GOT3 (cell line): ENCODE measurements at places on chromosomes 2 and 18.

GRCh38 chr18:74531043-74531442 lies 3.3 kb upstream of the CNDP1 start:
- no peak for DNase-seq

- DNase-seq = no peak
Observed at GRCh38 chr2:141380008-141380979, 750.5 kb downstream of the LRP1B start.

GRCh38 chr18:50654658-50655550 lies 95.0 kb downstream of the MAPK4 start:
- no peak for DNase-seq

DNA sequence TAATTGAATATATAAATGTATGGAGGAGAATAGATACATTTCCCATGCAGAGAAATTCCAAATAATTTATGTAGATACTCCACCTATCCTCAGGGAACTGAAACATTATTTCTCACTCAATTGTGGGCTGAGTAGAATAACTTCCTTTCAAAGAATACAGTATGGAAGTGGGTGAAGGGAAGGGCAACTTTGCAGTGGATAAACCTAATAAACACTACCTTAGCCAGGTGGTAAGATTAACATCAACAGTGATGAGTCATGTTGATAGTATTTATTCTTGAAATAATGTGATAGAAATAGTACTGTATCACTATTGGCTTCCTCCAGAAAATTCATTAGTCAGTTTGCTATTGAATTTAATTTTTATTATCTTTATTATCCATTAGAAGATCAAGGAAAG lies 716.4 kb upstream of the CHAC2 start:
- DNase-seq = no peak

DNA sequence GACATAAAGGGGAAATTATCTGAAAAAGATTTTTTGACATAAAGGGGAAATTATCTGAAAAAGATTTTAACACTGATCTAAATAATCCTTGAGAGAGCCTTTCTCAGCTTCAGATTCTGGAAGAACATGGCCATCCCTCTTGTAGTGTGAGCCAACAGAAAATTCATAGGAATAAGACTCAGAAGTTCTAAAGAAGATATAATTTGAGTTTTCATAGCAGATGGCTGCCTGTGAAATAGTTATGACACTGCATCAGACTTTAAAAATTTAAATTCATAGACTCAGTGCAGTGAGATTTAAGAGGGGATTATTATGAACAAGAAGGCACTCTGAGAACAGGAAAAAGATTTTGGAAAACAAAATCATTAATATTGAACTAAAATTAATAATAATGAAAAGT lies 50.6 kb downstream of the NCOA1 start:
- DNase-seq = no peak

DNA sequence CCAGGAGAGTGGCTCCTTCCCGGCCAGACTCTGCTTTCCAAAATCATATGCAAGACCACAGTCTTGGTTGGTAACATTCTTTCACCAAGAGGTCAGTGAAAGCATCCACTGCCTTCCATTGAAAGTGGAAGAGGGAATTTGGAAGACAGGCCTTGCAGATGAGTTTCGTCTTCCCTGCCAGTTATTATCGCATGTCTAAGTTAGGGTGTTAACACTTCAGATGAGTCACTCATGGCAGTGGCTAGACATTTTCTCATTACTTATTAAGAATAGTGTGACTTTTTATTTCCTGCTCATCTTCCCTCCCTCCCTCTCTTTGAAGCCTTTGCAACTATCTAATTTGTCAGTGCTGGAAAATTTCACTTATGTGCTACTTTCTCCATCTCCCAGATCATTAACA lies 102.9 kb upstream of the EPB41L3 start:
- DNase-seq = no peak

GRCh38 chr2:54470266-54470938 lies 14.3 kb downstream of the SPTBN1 start:
- DNase-seq = no peak

DNA sequence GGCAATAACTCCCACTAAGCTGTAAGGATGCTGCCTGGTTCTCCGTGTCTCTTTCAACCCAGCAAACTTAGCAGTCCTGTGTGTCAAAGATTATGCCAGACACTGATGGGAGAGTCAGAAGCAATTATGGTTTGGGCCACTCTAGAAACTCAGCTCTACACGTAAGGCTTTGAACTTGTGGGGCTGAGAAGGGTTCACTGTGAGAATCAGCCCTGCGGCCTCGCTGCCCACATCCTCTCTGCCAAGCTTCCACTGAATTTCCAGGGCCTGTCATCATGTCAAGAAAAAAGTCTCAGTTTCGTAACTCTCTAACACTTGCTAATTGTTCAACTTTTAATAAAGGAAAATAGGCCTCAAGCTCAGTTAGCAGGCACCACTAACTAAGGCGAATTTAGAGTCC lies 308.8 kb upstream of the LYPD1 start:
- DNase-seq = no peak

GRCh38 chr18:45802814-45803492 lies 22.5 kb upstream of the SIGLEC15 start:
- no peak for DNase-seq

- no peak for DNase-seq
Observed at GRCh38 chr2:69231612-69232277, 155.3 kb downstream of the GFPT1 start.

- DNase-seq = no peak
Observed at GRCh38 chr2:232460171-232460570, 4.2 kb downstream of the ALPI start.

DNA sequence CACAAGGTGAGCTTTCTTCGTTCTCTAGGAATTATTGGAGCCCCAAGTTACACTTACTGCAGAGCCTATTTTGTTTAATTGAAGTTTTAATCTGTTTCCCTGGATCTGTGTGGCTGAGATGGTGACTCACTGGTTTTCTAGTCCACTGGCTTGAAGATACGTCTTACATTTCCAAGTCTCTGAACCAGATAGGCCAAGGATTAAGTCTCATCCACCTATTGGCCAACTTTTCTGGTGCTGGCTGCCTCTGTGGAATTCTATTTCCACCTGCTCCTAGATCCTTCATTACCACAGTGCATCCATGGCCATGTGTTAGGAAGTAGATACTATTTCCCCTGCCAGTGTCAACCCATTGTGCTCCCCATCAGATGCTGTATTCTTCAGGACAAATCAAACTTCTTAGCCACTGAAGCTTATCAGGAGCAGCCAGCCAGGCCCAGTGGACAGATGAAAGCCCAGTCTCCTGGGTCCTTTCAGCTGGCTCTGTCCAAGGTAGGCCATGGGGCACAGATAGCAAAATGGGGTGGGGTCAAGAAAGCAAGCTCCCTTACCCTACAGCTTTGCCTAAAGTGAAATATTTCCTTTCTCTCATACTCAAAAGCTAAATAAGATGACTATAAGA lies 198.8 kb upstream of the TCF4 start:
- DNase-seq = no peak

- no peak for DNase-seq
Observed at GRCh38 chr2:164371916-164372315, 249.4 kb downstream of the GRB14 start.

DNA sequence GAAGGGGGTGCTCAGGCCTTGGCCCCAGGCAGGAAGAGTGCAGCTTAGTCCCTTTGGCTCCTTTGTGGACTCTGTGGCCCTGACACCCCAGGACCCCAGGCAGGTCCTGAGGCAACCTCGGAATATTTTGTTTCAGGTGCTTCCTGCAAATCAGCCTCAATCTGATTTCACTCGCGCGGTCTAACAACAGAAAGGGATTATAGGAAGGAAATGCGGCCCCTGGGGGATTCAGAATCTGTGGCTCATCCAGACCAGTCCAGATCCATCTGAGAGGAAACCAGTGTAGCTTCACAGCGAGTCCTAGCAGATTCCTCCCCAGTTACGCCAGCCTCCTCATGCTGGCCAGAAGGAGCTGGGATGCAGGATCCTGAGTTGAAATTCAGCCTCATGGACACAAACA lies 59.5 kb upstream of the YWHAQ start:
- DNase-seq = no peak

- no peak for DNase-seq
Observed at GRCh38 chr2:188787021-188787657, 187.0 kb upstream of the COL3A1 start.

- DNase-seq = no peak
Observed at GRCh38 chr18:13309031-13309747, 90.6 kb downstream of the LDLRAD4 start.

DNA sequence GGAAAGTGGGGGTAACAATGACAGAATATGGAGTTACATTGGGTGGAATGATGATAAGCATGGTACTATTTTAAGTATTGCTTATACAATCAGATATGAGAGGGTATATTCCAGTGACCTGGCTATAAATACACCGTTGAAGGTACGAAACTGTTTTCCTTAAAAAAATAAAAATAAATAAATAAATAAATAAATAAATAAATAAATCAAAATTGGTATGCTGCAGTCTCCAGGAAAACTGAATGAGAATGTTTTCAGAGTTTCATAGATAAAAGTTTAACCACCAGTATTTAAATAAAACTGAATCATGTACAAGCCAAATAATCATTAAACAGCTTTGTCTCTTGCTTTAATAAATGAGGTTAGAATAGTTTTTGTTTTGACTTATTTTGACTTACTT lies 71.4 kb downstream of the METTL8 start:
- DNase-seq = no peak

GRCh38 chr2:231386446-231386845 lies 9.1 kb upstream of the B3GNT7 start:
- no peak for DNase-seq

DNA sequence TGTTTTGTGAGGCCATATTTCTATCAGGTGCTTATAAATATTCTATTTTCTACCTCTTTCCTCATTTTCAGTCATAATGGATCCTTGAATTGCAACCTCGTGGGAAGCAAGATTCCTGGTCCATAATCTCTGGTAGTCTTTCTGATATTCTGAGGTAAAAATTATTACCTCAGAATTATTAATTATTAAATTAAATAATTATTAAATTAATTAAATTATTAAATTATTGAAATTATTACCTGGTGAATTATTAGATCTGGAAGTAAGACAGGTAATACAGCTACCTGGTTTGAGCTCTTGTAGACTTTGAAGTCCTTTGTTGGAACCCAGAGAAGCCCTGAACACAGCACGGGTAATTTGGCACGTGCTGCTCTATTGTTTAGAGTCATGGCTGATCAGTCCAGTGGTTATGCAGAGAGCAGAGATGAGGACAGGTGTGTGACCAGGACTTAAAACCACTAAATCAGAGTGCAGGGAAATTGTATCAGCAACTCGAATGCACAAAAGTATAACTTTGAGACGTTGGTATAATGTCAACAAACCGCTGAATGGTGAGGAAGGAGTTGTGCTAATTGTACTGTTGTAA lies 46.8 kb upstream of the PTPRM start:
- no peak for DNase-seq

DNA sequence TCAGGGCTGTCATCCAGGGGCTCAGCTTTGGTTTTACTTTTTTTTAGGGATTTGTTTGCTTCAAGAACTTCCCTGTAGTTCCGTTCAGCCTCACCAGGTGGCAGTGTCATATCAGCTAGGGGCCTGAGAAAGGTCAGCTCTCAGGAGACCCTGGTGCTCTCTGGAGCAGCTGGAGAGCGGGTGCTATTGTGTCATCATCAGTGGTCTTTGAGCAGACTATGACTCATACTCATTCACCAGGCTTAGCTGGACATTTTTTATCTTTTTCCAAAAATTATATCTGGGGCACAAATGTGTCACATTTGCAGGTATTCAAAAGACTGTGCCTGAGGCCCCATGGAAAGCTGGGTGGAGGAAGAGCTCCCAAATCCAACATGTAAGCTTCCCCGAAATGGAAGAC lies 24.4 kb downstream of the ZNF892 start:
- DNase-seq = no peak

- no peak for DNase-seq
Observed at GRCh38 chr2:85240055-85240454, 87.7 kb downstream of the TGOLN2 start.

DNA sequence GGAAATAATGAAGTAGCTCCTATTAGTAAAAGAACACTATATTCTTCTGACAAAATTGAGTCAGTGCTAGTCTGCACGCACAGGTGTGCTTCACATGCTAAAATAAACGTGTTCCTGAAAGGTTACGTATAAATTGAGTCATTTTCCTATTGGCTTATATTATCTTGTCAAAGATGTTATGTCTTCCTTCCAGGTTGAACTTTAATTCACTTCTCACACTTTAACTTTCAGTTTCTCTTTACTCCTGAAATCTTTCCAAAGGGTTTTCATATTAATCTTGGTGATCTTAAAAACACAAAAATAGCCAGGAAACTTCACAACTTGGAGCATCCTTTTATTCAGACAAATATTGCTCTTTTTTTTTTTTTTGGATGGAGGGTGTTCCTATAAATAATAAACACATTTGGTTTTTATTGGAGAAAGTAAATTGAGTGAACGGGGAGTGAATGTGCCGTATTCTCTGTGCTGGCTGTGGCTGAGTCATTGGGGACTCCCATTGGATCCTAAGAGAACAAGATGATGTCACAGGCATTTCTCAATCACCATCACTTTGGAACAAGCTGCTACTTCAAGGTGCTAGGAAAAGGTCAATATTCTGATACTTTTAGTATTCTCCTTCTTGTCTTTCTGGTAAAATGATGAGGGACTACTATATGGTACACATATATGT lies 150.2 kb upstream of the SPATS2L start:
- DNase-seq = no peak

- DNase-seq = no peak
Observed at GRCh38 chr2:205593891-205594290, 88.4 kb upstream of the NRP2 start.

DNA sequence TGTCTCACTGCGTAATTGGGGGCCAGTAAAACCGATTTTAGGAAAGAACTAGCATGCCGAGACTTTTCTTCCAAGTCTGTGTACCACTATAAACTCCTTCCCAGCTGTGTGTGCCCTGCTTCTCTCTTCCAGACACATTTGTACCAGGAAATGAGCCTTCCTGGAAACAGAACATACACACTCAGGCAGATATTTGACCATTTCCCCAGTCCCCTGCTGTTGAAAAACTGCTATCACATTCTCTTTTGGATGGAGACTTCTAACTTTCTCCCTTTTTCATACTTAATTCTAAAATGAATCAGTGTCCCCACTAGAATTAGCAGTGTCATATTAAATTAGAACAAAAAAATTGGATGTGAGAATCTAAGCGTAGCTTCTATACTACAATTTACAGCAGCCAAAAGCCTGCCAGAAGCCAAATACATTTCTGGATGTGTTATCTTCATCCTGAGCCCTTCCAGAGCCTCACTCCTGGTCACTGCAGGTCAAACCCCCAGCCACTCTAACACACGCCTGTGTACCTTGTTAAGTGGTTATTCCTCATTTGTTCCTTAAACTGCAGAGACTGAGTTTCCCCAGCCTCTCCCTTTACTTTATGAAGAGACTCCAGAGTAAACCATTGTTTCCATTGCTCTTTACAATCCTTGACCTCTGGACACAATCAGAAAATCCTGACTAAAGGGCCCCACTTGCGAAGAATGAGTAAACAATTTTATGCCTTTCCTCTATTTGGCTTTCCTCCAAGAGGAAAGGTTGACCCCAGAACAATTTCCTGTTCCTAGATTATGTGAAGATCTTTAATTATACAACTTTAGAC lies 20.4 kb downstream of the DSG4 start:
- no peak for DNase-seq

- no peak for DNase-seq
Observed at GRCh38 chr2:196759378-196759706, 40.1 kb downstream of the GTF3C3 start.
